ENCODE measurements at places on chromosomes 12 and 14.

DNA sequence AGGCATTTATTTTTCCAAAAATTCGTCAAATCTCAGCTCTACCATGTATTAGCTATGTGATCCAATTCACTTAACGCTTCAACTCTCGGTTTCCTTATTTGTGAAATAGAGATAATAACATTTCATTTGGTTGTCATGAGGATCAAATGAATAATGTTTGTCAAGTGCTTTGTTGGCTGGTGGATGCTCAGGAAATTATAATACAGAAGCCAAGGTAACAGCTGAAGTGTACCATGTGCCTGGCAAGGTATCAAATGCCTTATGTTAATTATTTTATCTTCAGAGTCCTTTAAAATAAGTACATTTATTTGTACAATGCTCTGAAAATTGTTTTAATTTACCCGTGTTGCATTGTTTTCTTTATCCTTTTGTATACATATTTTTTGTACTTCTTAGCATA, 6.1 kb upstream of the PRKCH start:
- DNase-seq, result no peak

DNA sequence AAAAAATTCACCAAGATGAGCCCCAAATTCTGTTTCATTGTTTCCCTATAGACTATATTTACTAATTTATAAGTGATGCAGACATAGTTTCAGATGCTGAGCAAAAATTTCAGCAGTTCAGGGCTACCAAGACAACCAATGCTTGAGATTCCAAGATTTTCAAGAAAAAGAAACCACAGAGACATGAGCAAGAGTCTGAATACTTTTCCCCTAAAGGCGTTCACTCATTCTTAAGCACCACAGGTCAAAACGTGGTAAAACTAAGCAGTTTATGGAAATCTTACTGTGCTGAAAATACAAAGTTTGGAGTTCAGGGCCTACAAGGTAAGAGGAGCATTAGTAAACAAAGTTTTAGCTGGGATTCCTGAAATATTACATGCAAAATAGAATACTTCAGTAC, 221.2 kb downstream of the KCNH5 start:
- DNase-seq, result no peak

DNA sequence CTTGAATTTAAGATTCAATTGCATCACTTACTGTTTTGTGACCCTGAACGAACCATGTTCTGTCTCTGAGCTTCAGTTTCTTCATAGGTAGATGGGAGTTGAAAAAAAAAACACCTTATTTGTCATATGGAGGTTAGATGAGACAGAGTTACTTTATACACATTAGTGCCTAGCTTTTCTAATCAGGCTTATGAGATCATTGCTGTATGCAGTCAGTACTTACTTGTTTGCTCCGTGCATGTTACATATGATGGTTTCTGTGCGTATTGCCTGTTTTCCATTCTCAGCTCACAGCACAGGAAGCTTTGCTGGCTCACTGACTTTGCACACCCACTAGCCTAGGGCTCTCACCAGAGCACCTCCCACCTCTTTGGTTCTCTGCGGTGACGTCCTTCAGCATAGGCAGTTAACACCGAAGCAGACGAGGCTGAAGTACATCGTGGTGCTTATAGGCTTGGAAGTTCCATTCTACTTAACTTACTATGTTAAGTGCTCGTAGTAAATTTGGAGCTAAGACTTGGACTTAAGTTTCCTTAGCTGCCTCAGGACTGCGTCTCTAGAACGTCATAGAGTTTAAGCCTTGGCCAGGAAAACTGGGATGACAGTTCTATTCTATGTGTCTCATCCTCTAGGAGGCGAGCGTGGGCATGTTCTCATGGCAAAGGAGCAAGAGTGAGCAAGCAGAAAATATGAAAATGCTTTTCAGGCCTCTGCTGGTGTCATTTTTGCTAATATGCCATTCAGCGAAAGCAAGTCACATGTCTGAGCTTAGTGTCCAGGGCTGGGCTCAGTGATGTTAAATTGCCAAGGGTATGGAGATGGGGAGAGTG, 57.3 kb downstream of the NRXN3 start:
- no peak for DNase-seq

GRCh38 chr12:31325524-31325875, 450 bp downstream of the SINHCAF start:
- no peak for DNase-seq

GRCh38 chr14:69873877-69874780, 5.1 kb upstream of the SMOC1 start:
- no peak for DNase-seq

DNA sequence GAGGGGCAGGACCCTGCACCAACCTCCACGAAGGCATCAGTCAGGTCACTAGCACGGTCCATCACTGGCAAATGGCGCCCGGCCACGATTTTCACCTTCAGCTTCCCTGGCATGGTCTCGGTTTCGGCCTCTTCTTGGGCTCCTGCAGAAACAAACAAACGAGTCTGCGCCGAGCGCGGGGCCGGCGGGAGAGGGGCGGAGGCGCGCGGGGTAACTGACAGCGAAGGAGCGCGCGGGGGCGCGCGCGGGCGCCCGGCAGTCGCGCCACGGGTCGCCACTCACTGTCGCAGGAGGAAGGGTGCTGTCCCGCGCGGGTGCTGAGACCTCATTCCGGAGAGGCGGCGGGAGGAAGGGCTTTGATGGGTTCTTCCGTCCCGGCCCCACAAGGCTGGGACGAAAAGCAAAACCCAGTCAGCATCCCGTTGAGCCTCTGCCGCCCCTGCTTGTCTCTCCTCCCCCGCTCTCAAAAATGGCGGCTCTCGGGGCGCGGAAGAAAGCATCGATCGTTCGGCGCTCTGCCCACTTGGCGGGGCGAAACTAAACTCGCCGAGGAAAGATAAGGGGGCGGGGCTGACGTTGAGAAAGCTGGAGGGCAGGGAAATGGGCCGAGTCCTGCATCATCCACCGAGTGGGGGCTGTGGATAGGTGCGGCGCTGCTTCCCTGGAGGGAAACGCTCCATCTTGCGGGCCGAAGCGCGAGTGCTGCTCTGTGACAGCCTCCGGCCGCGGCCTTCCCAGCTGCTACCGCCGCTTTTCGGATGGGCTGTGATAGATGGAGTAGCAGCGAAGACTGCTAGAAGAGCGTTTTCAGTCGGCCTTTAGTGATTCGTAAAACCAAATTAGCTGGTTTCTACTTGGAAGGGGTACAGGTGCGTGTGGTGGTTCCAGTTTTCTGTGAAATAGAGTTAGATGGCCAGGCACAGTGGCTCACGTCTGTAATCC, at the start of gene C2CD5:
Gene C2CD5, minus strand, starts transcription at position 505 of the 942 bp plus-strand sequence. Its CDS starts 392 bp downstream, at position 113.
- peak; percentile 95 for DNase-seq

DNA sequence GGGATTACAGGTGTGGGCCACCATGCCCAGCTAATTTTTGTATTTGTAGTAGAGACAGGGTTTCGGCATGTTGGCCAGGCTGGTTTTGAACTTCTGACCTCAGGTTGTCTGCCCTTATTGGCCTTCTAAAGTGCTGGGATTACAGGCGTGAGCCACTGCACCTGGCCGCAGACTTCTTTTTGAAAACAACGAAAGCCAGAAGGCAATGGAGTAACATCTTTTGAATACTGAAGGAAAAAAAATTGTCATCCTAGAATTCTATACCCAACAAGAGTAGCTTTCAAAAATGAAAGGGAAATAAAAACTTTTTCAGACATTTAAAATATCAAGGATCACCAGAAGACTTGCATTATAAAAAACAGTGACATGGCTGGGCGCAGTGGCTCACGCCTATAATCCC, 38.7 kb upstream of the CTDSP2 start:
- no peak for DNase-seq

DNA sequence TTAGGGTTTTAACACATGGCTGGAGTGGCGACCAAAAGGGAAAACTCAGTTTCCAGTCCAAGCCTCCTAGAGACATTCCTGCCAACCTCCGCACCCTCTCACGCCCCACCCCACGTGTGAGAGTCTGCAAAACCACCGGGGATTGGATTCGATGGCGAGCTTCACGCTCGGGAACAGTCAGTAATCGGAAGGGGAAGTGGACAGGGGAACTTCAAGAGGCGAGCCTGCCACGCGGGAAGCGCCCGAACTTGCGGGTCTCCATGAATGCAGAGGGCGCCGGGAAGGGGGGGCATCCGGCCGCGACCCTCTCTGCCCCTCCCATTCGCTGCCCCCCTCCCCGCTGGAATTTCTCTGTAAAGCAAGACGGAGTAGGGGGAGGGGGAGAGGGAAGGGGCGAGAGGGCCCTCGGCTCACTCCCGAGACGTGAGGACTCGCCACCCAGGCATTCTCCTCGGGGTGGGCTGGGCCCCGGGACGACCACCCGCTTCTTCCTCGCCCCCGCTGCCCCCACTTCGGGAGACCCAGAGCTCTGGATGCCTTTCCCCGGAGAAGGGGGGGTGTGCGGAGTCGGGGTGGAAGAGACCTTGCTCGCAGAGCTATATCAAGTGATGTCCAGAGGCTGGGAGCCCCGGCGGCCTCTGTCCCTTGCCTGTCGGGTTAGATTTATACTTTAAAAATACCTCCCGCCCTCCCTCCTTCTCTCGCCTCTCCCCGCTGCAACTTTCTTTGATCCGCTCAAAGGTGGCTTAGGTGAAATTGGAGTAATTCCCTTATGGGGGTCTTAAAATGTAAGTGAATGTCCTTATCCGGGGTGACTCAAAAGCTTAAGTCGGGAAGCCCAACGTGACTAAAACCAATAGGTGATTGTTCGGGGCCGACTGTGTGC, 2.5 kb upstream of the CCND2 start:
- no peak for DNase-seq

DNA sequence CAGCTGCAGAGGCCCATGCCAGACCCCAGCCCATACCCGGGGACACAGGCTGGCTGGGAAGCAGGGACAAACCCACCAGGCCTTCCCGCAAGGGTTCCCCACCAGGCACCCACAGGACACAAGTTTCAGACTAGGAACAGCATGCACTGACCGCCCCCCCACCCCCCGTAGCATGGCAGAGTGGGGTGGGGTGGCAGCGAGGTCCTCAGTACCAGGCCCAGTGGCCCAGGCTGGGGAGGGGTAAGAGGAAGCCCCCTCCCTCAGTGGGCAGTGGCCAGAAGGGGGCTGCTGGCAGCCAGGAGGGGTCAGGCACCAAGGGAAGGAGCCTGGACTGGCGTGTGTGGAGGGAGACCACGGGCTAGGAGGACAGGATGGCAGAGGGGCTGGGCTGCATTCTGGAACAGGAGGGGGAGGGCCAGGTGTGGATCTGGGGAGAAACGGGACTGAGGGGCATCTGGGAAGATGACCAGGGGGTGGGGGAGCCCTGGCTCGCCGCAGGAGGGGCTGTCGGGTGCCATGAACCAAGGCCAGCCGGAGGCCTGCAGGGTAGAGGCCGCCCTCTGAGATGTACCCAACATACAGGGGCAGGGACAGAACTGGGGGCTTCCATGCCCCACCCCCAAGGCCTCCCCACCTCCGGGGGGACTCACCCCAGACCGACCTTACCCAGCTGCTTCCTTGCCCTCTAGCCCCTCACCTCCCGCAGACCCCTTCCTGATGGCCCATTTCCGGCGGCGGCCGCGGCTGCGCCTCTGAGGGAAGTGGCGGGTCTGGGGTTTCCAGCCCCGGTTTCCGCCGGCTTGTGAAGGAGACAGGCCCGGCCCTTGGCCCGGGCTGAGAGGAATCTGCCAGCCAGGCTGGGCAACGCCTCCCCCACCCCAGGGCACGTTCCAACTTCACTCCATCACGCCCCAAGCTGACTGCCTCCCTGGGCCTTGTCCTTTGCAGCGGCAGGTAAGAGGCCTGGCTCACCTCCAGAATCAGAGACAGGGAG, 5.6 kb upstream of the JAG2 start:
- DNase-seq, result no peak

DNA sequence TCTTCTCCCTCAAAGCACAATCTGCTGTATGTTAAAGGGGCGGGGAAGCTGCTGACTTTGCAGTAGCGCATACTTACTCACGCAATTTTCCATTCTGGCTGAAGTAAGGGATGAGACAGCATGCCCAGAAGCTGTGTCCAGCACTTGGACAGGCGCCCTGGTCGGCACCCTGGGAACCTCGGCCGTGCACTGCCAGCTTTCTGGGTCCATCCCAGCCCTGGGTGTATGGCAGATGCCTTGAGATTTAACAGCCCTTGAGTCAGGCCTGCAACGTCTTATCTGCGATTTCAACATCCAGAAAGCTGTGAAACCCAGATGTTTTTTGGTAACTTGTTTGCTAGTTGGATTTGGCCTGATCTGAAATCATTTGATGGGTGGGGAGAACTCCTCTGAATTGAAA, 16.1 kb downstream of the EML1 start:
- DNase-seq, result no peak

- DNase-seq, result peak; percentile 73
Measured at GRCh38 chr12:123089631-123090353, 61.1 kb downstream of the PITPNM2 start.

DNA sequence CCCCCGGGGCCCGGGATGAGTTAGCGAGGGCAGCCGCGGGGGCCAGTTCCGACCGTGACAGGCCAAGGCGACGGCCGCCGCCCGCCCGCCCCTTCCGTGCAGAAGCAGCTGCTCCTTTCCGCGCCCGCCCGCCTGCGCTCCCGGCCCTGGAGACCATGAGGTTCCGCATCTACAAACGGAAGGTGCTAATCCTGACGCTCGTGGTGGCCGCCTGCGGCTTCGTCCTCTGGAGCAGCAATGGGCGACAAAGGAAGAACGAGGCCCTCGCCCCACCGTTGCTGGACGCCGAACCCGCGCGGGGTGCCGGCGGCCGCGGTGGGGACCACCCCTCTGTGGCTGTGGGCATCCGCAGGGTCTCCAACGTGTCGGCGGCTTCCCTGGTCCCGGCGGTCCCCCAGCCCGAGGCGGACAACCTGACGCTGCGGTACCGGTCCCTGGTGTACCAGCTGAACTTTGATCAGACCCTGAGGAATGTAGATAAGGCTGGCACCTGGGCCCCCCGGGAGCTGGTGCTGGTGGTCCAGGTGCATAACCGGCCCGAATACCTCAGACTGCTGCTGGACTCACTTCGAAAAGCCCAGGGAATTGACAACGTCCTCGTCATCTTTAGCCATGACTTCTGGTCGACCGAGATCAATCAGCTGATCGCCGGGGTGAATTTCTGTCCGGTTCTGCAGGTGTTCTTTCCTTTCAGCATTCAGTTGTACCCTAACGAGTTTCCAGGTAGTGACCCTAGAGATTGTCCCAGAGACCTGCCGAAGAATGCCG, 699 bp downstream of the MGAT2 start:
- DNase-seq, result no peak

DNA sequence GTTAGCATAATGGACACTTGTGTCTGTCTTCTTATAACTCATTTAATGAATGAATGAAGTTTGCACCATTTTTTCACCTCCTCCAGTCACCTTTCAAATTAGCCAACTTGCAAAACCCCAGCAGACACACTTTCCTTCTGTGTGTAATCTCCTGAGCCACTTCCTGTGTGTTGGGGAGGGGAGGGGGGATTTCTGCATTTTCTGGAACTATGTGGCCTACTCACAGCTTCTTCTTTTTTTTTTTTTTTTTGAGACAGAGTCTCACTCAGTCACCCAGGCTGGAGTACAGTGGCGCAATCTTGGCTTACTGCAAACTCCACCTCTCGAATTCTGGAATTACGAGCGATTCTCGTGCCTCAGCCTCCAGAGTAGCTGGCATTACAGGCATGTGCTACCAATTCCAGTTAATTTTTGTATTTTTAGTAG, 4.1 kb upstream of the SERPINA1 start:
- no peak for DNase-seq

DNA sequence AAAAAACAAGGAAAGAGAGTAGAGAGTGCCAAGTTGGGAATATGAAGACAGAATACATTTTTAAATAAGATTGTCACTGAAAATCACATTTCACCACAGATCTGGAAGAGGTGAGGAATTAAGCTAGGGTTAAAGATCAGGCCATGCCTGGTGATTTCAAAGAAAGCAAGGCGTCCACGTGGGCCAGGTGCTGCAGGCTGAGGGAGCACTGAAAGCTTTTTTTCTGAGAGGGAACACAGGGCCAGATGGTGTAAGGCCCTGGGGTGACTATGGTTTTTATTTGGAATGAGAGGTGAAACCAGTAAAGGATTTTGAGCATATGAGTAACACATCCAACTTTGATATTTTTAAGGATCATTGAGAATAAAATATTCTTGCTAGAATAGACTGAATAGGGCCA, 20.9 kb downstream of the SYT1 start:
- no peak for DNase-seq

Data from T1000 (cell line).